ENCODE measurements at places on chromosomes 2 and 18.

DNA sequence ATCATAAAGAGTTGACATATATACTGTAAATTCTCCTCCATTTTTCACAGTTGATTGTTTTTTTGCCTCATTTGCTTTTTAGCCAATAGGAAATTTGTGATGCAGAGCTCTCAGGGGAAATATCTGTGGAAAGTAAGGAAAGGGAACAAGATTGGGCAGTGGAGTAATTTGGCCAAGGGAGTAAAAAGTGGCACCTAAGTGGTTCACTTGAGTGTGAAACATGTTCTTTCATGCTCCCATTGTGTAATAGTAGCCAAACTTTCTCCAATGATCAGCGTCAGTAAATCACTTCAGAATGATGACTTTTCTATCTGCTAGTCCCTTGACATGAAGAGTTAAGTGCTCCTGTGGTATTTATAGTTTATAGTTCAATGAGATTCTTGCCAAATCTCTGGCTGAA, 141.9 kb upstream of the KCNJ3 start:
- no peak for DNase-seq

DNA sequence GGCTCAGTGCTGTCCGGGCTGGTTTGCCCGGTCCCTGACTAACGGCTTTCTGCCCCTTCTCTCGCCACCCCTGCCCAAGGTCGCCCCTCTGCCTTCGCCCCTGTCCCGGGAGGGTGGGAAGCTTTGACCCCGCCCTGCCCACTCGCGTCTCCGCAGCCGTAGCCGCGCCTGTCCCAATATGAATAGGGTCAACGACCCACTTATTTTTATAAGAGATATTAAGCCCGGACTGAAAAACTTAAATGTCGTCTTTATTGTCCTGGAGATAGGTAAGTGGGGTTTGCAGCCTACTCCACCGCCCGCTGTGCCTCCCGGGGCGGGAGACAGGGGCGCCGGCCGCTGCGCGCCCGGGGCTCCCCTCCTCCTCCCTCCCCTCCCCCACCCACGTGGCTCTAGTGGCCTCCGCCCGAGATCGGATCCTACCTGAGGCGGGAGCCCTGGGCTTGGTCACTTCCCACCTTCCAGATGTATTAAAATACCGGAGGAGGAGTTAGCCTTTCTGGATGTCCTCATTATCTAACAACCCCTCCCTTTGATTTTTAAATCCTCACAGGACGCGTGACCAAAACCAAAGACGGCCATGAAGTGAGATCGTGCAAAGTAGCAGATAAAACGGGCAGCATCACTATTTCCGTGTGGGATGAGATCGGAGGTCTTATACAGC, 633 bp downstream of the NABP1 start:
- DNase-seq = peak; percentile 78

- DNase-seq = no peak
Measured at GRCh38 chr2:20369366-20369765, 18.7 kb upstream of the PUM2 start.

DNA sequence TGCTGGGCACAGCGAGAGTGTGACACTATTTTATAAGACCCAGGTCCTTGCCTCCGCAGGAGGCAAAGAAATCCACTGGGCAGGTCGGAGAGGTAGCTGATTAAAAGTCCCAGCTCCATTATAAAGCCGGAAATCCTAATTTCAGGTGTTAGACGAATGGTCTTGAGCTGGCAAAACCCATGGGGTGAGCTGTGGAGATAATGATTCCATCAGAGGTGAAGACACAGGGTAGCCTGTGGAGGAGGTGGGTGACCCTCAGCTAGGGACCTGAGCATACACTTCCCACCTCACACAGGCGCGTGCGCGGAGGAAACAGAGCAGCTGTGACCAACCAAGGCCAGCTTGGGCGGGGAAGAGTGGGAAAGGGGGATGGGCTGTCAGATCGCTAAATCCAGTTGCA, 201.7 kb upstream of the CXCR4 start:
- DNase-seq = no peak

DNA sequence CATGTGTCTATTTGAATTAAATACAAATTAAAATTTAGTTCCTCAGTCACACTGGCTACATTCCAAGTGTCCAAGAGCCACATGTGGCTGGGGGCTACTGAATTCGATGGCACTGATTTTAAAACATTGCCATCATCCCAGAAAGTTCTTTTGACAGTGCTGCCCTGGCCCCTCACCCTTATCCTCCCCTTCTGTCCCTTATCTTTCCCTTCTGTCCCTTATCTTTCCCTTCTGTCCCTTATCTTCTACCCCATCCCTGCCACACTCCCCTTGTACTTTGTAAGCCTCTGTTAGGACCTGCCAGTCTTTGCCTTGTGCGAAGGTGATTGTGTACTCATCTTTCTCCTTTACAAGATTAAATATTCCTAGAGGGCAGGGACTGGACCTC, 85.2 kb downstream of the DNMT3A start:
- no peak for DNase-seq
